BJ (cell line): ENCODE measurements at places on chromosomes 2 and 18. TPM values are rescaled to one million over a fixed set of nuclear protein-coding genes. Genes with fewer than 3 reads are reported as not detected.

The CPO gene
- polyA plus RNA-seq = not detected in 2 replicates

The STPG4 gene
- 0.06 TPM in 2 replicates for polyA plus RNA-seq

The MXD1 gene
- 3.9 and 5.4 TPM in 2 replicates for polyA plus RNA-seq

The TDRD15 gene
- polyA plus RNA-seq = not detected in 2 replicates

The SLC23A3 gene
- 1.1 and 1.3 TPM in 2 replicates for polyA plus RNA-seq

The IL1F10 gene
- polyA plus RNA-seq = not detected in 2 replicates
